ENCODE measurements at places on chromosomes 16 and 17.
A peak's percentile ranks its signal among the peaks of the same experiment; 100 is the strongest.

DNA sequence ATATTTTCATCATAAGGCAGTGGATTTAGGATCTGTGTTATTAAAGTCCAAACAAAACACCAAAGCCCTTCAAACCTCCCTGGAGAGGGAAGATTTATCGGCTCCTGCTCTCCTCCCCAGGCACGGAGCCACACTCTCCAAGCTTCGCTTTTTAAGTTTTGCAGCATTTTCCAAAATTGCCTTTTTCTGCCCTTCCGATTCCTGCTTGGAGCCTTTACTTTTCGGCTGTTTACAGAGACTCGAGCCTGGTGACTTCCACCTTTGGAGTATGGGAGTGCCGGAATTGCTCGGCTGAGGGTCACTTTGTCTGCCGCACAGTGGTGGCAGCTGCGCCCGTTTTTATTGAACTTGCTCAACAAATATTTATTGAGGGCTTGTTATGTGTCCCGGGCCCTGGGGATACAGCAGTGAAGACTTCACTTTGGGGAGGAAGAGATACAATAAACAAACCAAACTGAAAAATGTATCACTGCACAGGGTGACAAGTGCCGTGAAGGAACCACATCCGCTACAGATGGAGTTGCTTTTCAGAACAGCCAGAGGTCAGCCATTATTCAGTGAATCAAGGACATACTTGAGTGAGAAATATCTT, 185.5 kb downstream of the NTN1 start:
- DNase-seq, result peak; percentile 71

- no peak for DNase-seq
Observed at GRCh38 chr16:2955779-2956578, 8.1 kb upstream of the KREMEN2 start.

DNA sequence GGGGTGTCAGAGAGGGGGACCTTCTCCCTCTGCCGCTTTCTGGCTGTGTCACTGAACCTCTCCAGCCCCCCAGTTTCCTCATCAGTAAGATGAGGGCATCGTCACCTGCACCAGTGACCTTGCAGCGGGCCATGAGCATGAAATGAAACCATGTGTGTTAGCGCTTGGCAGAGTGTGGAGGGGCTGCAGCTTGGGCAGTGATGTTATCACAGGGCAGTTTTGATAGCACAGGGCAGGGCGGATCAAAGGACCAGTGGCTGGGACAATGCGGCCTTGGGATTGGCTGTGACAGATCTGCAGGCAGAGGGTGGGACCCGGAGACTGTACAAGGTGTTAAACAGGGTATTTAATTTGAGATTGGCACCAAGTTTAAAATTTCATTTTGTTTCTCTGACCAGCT, 38.9 kb upstream of the NAT9 start:
- no peak for DNase-seq

DNA sequence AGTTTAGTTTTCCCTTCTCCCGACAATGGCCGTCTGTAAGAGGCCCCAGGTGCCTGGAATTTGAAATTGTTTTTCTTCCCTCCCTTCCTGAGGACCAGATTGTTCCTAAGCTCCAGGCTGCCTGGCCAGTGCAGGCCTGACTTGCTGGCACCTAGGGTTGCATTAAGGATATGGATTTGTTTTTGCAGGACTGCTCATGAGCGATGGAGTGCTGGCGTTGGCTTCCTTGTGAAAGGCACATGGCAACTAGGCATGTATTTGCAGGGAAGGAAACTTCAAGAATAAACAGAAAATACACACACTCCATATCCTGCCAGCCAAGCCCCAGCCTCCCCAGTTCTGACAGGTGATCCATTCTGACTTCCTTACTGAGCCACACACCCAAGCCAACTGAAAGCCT, 25.5 kb upstream of the SOX9 start:
- DNase-seq, result no peak

DNA sequence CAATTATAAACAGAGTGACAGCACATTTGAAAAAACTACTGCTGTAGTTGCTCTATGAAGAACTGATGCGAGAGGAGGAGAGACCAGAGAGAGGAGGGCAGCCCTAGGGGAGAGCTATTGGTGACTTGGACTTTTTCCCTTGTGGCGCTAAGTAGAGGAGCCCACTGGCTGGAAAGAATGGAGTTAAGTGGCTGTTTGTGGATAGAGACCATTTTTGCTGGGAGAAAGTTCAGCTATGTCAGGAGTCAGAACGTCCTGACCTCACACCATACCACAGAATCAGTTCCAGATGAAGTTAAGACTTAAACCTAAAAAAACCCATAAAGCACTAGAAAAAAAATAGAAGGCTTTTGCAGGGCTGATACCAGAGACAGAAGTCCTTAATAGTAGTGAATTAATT, 2.0 kb downstream of the POLR2A start:
- no peak for DNase-seq

DNA sequence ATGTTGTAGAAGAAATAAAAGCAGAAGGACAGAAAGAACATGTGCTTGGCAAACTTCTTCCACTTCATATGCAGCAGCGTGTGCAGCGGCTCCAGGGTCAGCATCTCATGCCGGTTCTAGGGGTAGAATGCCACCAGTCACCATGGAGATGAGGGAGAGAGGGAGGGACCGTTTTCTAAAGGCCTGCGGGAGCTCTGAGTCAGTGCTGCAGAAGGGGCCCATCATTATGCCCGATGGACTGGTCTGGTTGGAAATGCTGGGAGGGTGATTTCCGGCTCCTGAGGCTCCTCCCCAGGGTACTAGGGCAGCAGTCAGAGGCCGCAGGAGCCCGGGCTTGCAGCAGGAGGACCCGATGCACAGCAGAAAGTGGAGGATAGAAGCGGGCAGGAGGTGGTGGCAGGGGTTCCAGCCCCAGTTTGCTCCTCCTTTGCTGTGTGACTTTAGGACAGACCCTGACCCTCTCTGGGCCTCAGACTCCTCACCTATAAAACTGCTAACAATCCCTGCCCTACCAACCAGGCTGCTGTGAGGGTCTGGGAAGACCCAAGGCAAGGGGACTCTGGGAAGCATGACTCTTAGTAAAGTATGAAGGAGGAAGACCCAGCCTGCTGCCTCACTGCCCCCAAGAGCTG, 28.6 kb downstream of the TRPV3 start:
- DNase-seq, result no peak

- peak; percentile 64 for DNase-seq
Observed at GRCh38 chr17:42133461-42134041, 10.9 kb downstream of the HSPB9 start.

GRCh38 chr17:4544135-4544950, 10.8 kb downstream of the MYBBP1A start:
- no peak for DNase-seq

DNA sequence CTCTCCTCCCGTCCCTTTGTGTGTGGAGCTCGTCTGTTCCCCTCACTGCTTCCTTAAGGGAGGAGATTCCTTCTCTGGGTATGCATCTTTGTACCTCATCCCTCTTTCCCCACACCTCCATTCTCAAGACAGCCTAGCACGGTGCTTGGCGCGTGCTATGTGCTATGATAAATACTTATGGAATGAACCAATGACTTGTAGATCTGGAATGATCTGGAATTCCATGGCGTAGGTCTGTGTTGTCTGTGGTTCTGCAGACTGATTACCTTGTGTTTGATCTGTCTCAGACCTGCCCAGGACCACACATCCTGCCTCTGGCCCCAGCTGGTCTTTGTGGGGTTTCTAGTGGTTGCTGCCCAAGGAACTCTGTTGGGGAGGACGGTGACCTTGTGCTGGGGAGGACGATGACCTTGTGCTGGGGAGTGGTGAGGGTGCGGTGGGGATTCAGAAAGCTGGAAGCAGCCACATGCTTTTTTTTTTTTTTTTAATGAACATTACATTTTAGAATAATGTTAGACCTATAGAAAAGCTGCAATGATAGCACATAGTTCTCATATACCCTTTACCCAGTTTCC, 33.5 kb upstream of the ETV4 start:
- no peak for DNase-seq

GRCh38 chr16:74281300-74281699, 15.3 kb upstream of the PSMD7 start:
- no peak for DNase-seq

DNA sequence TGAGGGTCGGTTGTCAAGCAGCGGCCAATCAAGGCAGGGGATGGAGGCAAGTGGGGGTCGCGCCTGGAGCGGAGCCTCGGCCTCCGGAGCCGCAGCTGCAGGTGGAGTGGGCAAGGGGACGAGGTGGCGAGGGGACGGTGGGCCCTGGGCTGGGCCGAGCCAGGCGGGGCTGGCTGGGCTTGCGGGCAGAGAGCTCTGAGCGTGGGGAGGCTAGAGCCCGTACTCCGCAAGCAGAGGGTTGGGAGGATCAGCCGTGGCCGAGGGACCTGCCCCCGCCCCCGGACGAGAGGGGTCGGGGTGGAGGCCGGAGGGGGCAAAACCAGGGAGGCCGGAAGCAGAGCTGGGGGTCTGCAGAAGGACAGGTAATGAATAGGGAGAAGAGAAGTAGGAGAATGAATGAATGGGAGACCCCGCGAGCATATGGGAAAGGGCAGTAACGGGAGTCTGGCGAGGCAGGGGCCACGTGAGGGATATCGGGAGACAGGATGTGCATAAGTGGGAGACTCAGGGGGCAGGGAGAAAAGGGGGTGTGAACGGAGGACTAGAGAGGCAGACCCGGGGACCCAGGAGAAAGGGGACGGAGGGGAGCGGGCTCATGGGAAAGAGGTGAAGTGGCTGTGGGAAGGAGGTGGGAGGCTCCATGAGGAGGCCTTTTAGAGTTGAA, at the start of gene KATNB1:
TSS of gene KATNB1 (plus strand) at position 16 of the 664 bp plus-strand sequence. CDS start 1,474 bp downstream, outside the sequence.
- DNase-seq, result no peak

DNA sequence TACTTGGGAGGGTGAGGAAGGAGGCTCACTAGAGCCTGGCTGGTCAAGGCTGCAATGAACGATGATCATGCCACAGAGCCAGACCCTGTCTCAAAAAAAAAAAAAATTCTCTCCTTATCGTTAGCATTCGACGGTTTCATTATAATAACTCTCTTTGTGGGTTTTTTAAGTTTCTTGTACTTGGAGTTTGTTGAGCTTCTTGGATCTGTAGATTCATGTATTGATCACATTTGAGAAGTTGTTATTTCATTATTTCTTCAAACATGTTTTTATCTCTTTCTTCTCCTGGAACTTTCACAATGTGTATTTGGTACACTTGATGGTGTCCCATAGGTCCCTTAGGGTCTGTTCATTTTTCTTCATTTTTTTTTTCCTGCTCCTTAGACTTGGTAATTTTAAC, 16.8 kb upstream of the ABCA3 start:
- no peak for DNase-seq

- no peak for DNase-seq
Observed at GRCh38 chr16:8899709-8900317, 17.7 kb downstream of the LITAFD start.

GRCh38 chr16:84725481-84726078, 25.8 kb downstream of the USP10 start:
- DNase-seq, result no peak

DNA sequence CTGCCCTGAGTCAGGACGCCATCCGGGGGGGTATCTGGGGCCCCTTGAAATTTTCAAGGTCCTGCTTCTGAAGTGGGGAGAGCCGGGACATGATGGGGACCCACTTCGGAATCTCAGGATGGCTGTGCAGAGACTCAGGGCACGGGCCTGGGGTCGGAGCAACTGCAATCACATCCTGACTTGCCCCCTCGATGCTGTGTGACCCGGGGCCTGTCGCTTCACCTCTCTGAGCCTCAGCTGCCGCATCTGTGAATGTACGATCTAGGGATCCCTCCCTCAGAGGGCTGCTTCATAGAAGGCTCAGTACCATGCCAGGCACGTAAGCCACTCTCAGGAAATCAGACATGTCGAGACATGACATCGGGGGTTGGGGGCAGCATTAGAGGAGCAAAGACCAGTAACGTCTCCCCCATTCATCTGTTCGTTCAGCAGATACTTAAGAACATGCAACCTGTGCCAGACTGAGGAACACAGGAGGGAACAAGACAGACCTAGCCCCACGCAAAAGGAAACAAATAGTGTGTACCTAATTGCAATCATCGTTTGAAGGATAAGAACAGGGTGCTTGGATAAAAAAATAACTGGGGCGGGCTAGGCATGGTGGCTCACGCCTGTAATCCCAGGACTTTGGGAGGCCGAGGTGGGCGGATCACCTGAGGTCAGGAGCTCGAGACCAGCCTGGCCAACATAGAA, 229.6 kb downstream of the PARN start:
- no peak for DNase-seq

- DNase-seq, result no peak
Observed at GRCh38 chr17:54948380-54948779, 20.1 kb downstream of the COX11 start.

DNA sequence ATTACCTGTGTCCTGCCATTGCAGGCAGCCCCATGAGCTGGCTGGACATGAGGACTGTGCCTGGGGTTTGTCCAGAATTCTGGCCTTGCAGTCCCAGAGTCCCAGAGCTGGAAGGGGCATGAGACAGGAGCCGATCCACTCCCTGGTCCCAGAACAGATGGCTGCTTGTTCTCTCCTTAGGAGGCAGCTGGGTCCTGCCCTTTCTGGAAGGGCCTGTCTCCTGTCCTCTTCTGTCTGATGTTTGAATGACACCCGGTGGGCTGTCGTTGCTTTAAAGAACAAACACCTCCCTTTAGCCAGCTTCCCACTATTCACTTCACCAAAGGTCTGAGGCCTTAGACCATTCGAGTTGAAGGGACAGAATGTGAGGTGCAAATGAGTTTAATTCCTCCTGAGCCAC, 63.8 kb downstream of the RAP1GAP2 start:
- no peak for DNase-seq

DNA sequence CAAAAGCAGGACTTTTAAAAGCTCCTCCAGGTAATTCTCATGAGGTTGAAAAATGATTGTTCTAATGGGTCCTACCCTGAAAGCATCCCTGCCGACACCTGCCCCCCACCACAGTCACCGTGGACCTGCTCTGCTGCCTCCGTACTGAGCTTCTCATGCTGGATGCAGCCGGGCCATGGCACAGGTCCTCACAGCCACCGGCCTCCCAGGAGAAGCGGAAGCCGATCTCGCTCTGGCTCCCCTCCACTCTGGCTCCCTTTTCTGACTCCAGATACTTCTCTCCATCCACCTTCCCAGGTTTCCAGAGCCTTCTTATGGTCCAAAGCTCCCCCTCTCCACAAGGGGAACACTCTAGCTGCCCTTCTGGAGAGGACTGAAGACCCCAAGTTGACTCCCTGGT, 10.2 kb downstream of the RPRML start:
- no peak for DNase-seq

- DNase-seq, result no peak
Observed at GRCh38 chr17:40349477-40349894, 15.1 kb downstream of the GJD3 start.

- no peak for DNase-seq
Observed at GRCh38 chr16:6133009-6133557, 1035.5 kb upstream of the EEF2KMT start.

DNA sequence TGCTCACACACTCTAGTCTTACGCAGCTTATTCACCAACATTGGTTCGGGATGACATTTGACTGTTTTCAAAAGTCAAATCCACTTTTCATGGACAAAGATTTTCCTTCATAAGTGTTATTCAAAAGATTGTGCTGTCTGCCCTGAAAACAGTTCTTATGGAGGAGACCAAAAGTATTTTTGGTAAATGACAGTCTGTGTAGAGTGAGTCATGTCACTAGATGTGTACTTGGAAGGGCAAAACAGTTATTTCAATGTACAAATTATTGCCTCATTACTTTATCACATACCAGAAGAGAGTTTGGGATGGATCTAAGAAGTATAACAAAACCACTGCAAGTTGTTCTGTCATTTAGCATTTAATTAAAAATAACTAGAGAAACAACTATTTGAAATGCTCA, 265.6 kb downstream of the CDH13 start:
- no peak for DNase-seq

All from transverse colon (tissue), 4 donors.